ENCODE measurements at places on chromosomes 5 and 9.
A peak's percentile ranks its signal among the peaks of the same experiment; 100 is the strongest.

DNA sequence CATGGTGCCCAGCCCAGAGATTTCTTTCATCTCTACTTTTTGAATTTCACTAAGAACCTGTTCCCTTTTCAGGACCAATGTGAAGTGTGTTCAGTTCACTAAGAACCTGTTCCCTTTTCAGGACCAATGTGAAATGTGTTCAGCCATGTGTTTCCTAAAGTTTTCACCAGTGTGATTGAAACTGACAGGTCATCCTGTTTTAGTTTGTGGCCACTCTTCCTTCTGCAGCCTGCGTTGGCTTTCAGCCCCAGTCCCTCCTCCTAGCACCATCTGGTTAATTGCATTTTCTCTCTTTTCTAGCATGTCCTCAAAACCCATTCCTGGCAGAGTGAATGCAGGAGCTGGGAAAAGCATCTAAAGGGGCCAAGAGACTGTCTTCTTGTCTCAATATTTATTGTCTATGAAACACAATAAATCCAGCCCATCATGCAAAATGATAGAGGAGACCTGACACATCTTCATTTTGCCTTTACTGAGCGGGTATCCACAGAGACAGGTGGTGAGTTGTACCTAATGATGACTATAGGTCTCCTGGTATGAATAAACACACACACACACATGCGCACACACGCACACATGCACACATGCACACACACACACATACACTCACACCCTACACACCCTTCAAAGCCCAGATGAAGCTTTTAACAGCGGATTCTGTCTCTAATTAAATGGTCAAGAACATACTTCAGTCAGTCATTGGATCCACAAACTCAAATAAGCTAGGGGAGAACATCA is 6.1 kb upstream of the PANK3 start:
- DNase-seq: no peak

GRCh38 chr5:107990881-107991810 is 320.4 kb upstream of the EFNA5 start:
- no peak for DNase-seq

DNA sequence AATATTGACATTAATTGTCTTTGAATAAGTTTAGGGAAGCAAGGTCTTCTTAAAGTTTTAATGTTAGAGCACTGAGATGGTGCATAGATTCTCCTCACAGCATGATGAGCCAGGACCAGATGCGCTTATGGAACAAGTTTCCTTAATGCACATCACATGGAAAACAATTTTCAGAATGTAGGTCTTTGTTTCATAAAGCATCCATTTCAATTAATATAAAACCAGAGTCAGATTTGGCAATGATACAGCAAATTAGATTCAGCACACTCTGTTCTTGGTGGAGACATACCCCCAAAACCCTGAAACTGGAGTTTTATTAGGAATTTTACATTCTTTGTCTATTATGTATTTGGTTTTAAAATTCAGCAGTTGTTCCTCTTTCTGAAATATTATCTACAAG is 402.1 kb upstream of the SEMA6A start:
- no peak for DNase-seq

- peak; percentile 53 for DNase-seq
These were observed 99.3 kb upstream of the NIPBL start for GRCh38 chr5:36777105-36777757.

DNA sequence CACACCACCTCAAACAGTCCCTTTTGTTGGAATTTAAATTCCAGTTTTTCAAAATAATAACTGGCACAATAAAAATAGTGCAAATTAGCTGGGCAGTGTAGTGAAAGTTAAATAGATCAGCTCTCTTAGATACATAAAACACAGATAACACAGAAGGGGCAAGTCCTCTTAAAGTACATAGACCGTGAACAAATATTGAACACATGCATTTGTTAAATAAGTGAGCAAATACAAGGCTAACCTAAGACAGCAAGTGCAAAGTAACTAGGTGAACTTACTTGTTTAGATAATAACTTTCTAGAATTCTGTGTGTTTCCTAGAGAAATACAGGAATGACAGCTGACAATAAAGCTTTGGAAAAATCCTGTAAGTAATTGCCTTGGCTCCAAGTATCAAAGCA is 280.1 kb downstream of the DOCK8 start:
- no peak for DNase-seq

- peak; percentile 94 for DNase-seq
These were observed 61.7 kb downstream of the TRIO start for GRCh38 chr5:14204785-14205321.

DNA sequence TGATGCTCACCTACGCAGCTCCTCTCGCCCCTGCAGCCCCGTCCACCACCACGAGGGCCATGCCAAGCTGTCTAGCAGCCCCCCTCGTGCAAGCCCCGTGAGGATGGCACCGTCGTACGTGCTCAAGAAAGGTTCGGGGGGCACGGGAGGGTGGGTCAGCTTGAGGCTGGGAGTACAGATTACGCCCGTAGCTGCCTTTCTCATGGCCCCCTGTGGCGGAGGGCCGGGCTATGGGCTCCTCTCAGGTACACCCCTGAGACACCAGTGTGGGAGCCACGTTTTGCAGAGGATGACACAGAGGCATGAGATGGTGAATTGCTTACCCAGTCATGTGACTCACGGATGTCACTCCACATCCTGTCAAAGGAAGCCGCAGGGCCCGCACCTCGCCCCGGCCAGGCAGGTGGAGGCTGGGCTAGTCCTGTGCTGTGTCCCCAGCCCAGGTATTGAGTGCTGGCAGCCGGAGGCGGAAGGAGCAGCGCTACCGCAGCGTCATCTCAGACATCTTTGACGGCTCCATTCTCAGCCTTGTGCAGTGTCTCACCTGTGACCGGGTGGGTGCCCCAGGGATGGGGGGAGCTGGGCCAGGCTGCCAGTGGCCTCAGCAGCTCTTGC is 33.7 kb downstream of the USP20 start:
- no peak for DNase-seq

- no peak for DNase-seq
These were observed 307.3 kb downstream of the FBXL17 start for GRCh38 chr5:108074626-108075025.

DNA sequence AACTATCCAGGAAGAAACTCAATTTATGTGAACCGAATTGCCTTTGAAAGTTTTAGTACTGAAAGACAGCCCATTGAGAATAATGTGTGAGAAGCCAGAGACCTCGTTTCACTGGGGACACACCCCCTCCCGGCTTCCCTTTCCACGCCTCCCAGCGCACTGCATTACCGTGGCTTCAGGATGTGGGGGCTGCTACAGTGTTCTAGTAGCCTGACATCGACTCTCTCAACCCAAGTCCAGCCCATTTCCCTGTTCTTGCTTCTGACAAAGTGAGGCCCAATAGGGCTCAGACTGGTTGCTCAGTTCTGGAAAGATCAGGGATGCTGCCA is 3.5 kb downstream of the PAX5 start:
- DNase-seq: no peak

GRCh38 chr9:126429190-126429589 is 102.6 kb downstream of the MVB12B start:
- no peak for DNase-seq

- no peak for DNase-seq
These were observed 46.9 kb upstream of the TTC39B start for GRCh38 chr9:15353892-15354291.

DNA sequence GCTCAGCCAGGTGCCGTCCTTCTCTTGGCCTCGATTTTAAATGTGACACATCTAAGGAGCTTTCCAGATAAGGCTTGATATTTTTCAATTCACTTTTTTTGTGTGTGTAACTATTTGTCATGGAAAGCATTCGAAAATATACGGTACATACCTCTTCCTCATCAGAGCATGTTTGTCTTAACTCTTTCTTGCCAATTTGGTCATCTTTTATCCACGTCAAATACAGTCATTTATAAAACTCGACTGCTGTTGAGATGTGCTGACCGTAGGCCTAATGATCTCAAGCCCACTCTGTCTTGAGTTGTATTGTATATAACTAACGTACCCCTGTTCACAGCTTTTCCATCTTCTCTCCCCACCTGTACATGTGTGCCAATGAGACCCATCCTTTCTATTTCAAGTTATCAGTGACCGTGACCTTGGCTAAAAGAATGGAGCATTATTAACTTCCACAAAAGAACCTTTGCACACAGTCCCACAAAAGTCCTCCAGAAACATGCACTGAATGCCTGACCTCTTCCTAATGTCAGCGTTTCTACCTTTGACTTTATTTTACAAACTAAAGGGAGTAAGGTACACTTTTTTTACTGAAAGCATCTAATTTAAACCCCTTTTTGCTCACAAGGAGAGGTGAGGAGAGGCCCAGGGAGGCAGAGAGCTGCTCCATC is 61.6 kb downstream of the IPPK start:
- DNase-seq: no peak

- DNase-seq: no peak
These were observed 7.0 kb downstream of the FST start for GRCh38 chr5:53487436-53487835.

DNA sequence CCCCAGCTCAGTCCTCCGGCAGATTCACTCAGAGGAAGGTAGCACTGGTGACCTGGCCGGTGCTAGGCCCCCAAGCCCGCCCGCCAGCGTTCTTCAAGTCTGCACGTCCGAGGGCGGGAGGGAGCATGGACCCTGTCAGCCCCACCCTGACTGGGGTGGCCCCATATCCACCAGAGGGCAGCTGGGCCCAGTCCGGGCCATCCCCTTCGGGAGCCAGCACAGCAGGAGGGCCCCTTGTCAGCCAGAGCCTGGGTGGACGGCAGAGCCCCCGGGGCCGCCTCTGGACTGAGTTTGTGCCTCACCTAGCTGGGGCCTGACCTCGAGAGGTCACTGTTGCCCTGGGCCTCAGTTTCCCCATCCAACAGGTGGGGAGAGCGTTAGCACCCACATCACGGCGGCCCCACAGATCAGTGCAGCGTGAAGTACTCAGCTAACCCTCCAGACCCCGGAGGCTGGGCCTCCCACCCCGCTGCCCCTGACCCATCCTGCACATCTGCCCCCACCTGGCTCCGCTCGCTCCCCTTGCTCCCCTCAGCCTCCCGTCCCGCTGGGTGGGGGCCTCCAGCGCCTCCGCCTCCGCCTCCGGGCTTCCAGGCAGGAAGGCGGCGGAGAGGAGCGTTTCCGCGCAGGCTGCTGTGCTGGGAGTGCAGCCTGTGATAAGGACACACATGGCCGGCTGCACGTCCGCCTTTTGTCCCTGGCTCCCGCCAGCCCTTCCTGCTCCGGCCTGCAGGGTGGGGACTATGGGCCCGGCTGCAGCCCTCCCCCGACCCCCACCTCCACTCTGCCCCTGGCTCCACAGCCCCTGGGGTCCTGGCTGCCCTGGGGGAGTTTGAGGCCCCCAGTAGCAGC is 16.6 kb upstream of the EGFL7 start:
- peak; percentile 69 for DNase-seq

DNA sequence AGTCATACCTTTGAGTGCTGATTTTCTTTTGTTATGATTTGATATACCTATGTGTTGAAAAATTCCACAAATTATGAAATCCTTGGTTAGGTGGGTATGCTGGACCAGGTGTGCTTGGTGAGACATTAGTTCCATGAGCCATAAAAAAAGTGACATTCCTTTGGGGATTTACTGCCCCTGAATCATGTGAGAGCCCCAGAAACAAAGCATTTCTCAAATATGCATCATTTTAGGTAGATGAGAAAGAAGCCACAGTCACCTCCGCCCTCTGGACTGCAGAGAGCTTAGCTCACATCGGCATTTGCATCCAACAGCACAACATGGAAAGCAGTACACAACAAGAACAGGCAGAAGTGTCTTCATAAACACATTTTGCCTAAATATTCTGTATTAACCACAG is 55.3 kb downstream of the DAP start:
- no peak for DNase-seq

DNA sequence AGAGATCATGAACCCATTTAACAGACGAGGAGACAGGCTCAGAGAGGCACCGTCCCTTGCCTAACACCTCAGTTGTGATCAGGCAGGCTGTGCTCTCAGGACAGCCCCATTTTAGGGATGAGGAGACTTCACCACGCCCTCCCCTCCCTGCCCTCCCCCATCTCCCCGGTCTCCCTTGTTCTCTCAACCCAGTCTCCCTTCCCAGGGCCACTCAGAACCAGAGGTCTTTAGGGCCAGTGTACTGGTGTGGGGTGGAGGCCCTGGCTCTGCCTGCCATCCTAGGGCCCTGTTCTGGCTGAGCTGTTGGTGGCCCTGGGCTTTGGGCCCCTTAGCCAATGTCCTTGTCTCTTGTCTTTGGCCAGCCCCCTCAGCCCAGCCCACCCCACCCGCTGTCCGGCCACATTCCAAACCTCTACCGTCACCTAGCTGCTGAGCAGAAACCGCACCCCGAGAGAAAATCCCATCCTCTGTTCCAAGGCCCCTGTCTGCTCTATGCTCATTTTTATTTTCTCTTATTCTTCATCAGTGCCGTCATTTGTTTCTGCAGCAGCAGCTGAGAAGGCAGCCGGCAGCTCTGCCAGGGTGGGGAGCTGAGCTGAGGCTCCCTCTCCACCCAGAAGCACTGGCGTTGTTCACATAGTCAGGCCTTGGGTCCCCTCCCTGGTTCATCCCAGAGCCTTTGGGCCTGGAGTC is 33.9 kb downstream of the OLFML2A start:
- peak; percentile 67 for DNase-seq
